ENCODE measurements at places on chromosomes 11 and 22. TPM values are rescaled to one million over a fixed set of nuclear protein-coding genes. Genes with fewer than 3 reads are reported as not detected.

DNA sequence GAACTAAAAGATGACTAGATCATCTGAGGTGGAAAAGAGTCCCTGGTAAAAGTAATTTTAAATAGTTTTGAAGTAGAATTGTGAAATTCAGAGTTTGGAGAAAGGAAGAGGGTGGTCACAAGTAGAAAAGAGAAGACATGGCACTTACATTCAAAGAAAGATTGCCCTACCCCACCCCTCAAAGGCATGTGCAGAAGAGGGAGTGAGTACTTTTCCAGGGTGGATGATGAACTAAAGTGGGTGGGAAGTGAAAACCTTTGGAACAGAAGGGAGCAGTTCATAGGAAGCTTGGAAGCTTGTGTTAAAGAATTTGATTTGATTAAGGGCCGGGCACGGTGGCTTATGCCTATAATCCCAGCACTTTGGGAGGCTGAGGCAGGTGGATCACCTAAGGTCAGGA, 23.6 kb downstream of the SREBF2 start:
- no peak overlapping the region for H3K4me3 ChIP-seq
- H3K27ac ChIP-seq, result peak overlapping the region; percentile 6
- no peaks in the 10 kb centered on the region for H3K36me3 ChIP-seq
- H3K27me3 ChIP-seq, result no peaks in the 10 kb centered on the region
- no peak for DNase-seq

DNA sequence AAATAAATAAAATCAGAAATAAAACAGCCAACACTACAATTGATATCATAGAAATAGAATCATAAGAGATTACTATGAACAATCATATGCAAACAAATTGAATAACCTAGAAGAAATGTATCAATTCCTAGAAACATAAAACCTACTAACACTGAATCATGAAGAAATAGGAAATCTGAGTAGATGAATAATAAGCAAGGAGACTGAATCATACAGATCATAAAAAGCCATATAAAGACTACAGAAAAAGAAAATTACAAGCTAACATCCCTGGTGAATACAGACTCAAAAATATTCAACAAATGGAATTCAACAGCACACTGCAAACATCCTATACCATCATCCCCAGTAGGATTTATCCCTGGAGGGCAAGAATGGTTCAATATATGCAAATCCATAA, 135.6 kb downstream of the SBF2 start:
- no peak for DNase-seq
- no peak overlapping the region for H3K4me3 ChIP-seq
- H3K4me1 ChIP-seq, result peaks cover 11% of the 10 kb centered on the region
- no peaks in the 10 kb centered on the region for H3K36me3 ChIP-seq
- H3K27ac ChIP-seq, result no peak overlapping the region

The PTPRJ gene
- total RNA-seq, result 22.4 TPM

DNA sequence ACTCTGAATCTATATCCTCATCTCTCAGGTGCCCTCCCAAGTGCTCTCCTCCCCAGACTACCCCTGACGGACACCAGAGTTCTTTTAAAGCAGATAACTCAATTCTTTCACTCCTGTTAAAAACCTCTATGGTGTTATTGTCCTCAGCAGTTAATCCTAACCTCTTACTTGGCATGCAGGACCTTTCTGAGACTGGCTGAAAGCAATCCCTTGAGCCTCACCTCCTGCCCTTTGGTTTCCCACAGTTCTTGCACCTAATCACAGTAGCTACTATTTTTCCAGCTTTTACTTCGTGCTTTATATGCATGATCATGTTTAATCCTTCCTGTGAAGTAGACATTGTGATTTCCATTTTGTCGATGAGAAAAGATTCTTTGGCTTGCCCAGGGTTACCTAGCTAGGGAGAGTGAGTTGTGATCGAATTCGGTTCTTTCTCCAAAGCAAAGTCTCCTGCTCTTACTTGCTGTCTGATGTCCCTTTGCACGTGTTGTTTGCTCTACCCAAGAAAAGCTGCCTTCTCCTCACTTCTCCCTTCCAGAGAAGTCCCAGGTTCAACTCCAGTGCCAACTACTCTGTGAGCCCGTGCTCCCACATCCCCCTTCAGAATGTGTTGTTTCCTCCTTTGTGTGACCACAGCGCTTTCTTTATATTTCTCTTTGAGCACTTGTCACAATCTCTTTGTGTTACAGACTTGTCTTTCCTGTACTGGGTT, 2.1 kb downstream of the UBE2L3 start:
- H3K4me3 ChIP-seq, result no peak overlapping the region
- no peak overlapping the region for H3K27ac ChIP-seq
- H3K36me3 ChIP-seq, result no peaks in the 10 kb centered on the region
- no peaks in the 10 kb centered on the region for H3K27me3 ChIP-seq

The SCUBE2 gene
- 5.2 TPM for total RNA-seq

DNA sequence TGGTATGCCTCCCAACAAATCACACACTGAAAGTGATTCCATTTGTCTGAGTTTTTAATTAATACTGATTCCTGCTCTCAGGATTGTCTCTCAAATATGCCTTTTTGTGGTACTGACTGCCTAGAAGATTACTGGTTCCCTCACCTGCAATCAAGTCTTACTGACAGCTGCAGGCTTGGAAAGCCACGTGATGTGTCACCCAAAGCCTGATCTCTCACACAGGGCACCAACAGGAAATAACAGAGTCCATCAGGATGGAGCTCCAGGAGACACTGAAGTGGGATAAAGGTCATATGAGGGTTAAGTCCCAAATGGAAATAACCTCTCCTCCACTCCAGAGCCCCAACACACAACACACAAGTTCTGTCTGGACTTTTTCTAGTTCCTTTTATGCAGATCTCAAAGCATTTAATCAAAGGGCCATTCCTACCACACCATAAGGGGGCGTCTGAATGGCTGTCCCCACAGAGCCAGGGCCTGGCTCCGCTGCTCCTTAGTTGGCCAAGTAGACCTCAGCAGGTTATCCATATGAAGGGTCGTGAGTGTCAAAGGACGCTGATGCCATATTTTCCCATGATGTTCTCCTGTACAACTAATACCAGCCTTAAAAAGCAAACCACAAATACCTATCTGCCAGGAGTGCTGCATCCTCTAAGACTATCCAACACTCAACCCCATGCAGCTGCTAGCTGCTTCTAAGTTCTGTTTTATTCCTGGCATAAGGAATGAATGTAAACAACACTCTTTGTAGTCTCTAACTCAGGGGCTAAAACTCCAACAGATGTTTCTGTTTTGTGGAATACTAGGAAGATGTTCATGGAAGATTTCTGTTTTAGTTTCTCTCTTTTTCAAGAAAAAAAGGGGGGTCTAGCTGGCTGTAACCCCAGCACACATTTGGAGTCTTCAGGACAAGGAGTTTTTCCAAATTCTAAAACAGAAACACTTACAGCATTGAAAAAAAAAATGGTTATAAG, 13.0 kb downstream of the SCUBE2 start:
- H3K27ac ChIP-seq, result no peak overlapping the region
- H3K4me3 ChIP-seq, result no peak overlapping the region
- DNase-seq, result no peak
- no peaks in the 10 kb centered on the region for H3K27me3 ChIP-seq
- H3K36me3 ChIP-seq, result no peaks in the 10 kb centered on the region

DNA sequence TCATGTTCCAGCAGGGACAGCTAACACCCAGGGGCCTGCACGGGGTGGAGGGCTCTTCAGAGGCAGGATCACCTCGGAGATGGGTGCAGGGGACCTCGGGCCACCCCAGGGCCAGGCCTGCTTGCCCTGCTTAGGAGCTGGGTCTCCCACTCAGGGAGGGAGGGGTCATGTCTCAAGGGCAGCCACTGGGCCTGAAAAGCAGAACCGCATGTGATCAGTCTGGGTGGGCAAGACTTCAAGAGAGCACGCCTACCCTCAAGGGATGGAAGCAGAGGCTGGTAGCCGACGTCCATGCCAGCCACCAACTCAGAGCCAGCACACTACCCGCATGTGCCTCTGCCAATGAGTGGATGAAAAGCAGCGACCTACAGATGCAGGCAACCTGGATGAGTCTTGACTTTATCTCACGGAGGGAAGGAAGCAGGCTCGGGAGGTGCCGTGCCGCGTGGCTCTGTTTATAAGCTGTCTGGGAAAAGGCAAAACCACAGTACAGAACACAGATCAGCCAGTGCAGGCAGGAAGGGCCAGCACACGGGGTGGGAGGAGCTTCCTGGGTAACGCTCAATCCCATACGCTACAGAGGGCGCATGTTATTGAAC, 16.0 kb downstream of the TBX1 start:
- H3K36me3 ChIP-seq, result no peaks in the 10 kb centered on the region
- H3K27ac ChIP-seq, result peak overlapping the region; percentile 47
- no peak overlapping the region for H3K4me3 ChIP-seq
- no peaks in the 10 kb centered on the region for H3K4me1 ChIP-seq

DNA sequence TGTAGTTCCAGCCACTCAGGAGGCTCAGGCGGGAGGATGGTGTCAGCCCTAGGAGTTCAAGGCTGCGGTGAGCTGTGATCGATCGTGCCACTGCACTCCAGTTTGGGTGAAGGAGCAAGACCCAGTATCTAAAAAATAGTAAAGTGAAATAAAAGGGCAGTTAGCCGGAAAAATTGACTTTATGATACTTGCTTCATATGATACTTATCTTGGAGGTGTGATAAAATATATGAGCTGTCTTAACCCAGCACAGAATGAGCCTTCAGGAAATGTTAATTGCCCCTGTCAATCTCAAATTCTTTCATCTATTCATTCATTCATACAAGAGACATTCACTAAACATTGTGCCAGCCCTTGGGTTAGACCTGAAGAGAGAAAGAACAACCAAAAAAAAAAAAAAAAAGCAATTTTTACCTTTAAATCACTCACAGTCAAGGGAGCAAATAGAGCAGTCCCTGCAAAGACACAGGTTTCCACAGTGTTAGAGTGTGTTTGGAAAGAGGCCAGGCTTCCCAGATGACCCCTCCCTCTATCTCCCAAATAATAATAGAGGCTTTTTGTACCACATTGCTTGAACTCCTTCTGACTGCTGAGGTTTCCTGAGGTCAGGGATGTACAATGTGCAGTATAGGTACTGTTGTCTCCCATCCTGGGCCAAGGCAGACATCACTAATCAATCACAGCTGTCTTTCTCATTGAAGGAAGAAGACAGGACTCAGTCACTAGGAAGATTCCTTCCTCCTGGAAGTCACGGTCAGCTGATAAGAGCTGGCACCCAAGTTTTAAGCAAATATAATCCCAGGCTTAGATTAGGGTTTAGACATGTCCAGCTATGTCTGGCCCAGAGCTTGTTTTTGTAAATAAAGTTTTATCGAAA, 454.6 kb downstream of the MIAT start:
- H3K4me1 ChIP-seq, result peaks cover 7% of the 10 kb centered on the region
- no peak overlapping the region for H3K27ac ChIP-seq
- H3K4me3 ChIP-seq, result no peak overlapping the region
- H3K27me3 ChIP-seq, result no peaks in the 10 kb centered on the region
- H3K36me3 ChIP-seq, result no peaks in the 10 kb centered on the region
- no peak for DNase-seq

DNA sequence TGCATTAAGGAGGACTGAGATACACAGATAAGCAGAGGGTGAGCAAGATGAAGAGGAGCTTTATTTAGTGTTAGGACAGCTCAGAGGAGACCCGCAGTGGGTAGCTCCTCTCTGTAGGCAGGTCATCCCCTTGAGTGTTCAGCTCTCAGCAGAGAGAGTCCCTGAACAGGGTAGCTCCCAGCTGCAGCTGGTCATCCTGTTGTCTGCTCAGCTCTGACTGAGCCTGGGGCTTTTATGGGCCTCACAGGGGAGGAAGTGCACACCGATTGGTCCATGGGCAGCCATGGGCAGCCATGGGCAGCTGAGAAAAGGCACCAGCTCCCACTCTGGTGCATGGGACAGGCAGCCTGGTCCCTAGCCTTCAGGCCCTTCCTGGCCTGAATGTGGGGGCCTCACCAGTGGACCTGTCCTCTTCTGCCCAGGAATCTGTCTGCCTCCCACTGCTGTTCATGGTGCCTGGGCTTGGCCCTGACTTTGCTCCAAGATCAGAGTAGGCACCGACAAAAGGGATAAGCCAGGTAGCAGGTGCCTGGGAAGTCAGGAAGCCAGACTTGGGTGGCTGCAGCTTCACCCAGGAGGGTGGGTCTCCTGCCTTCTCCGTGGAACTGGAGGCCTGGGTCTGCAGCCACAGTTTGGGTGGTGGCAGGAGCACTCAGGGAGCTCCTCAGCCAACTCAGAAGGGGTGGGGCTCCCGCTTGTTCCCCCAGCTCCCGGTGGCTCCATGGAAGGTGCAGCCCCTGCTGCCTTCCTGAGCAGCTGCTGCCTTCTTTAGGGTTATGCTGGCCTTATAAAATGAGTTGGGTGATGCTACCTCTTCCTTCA, 54.7 kb downstream of the MYEOV start:
- H3K27me3 ChIP-seq, result no peaks in the 10 kb centered on the region
- H3K4me1 ChIP-seq, result no peaks in the 10 kb centered on the region
- no peaks in the 10 kb centered on the region for H3K36me3 ChIP-seq
- no peak overlapping the region for H3K27ac ChIP-seq

DNA sequence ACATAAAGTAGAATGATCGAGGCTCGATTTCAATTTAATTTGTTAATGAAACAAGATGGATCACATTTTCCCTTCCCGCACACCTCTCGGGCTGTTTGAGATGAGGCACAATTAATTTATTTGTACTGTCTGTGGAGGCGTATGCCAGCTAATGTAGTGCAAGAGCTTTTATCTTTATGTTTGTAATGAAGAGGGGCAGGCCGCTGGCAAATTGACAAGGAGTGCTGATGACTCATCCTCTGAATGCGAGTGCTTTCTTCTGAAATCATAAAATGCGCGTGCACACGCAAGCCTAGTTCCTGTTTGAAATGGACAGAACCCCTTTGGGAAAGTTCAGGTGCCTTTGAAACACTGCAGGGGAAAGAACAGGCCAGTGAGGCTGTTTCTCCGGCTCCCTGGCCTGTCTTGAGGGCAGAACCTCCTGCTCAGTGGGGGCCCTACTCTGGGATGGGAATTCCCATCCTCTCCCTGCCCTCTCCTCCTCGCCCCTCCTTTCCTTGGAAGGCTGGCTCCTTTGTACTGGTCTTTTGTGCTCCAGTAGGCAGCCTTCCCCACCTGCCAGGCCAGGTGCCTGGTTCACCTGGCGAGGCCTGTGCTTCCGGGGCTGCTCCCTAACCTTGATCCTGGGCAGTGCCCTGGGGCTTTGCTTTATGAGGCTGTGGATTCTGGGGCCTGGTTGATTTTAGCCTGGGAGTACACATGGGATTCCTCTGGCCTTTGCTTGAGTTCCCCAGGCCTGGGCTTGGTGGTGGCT, 50.3 kb downstream of the TEAD1 start:
- peak; percentile 66 for DNase-seq
- H3K36me3 ChIP-seq, result no peaks in the 10 kb centered on the region
- peaks cover 90% of the 10 kb centered on the region for H3K4me1 ChIP-seq
- H3K27me3 ChIP-seq, result no peaks in the 10 kb centered on the region

The CADM1 gene
- total RNA-seq, result 17.1 TPM

GRCh38 chr11:1922481-1923081, 3.1 kb downstream of the TNNT3 start:
- no peak overlapping the region for H3K4me3 ChIP-seq
- no peaks in the 10 kb centered on the region for H3K27me3 ChIP-seq
- H3K27ac ChIP-seq, result peak overlapping the region; percentile 67
- H3K36me3 ChIP-seq, result no peaks in the 10 kb centered on the region

The LDLRAD3 gene
- 49.5 TPM for total RNA-seq

The SCGB1C1 gene
- not detected for total RNA-seq

The CEP126 gene
- total RNA-seq, result 7.2 TPM

The C11orf54 gene
- total RNA-seq, result 43.1 TPM

The SYNGR1 gene
- total RNA-seq, result 28.2 TPM

The SLC6A5 gene
- not detected for total RNA-seq

- H3K36me3 ChIP-seq, result no peaks in the 10 kb centered on the region
- H3K27me3 ChIP-seq, result no peaks in the 10 kb centered on the region
- no peak overlapping the region for H3K27ac ChIP-seq
- DNase-seq, result no peak
- H3K4me3 ChIP-seq, result no peak overlapping the region
- no peaks in the 10 kb centered on the region for H3K4me1 ChIP-seq
Measured at GRCh38 chr11:93074352-93074751, 104.9 kb downstream of the MTNR1B start.

GRCh38 chr11:70146895-70147520, 56.1 kb upstream of the FADD start:
- no peaks in the 10 kb centered on the region for H3K27me3 ChIP-seq
- peaks cover 1% of the 10 kb centered on the region for H3K4me1 ChIP-seq
- no peak overlapping the region for H3K27ac ChIP-seq
- H3K36me3 ChIP-seq, result no peaks in the 10 kb centered on the region

All from tibial nerve (tissue), 4 donors.